ENCODE measurements at places on chromosomes 16 and 17. TPM values are rescaled to one million over a fixed set of nuclear protein-coding genes. Genes with fewer than 3 reads are reported as not detected.

DNA sequence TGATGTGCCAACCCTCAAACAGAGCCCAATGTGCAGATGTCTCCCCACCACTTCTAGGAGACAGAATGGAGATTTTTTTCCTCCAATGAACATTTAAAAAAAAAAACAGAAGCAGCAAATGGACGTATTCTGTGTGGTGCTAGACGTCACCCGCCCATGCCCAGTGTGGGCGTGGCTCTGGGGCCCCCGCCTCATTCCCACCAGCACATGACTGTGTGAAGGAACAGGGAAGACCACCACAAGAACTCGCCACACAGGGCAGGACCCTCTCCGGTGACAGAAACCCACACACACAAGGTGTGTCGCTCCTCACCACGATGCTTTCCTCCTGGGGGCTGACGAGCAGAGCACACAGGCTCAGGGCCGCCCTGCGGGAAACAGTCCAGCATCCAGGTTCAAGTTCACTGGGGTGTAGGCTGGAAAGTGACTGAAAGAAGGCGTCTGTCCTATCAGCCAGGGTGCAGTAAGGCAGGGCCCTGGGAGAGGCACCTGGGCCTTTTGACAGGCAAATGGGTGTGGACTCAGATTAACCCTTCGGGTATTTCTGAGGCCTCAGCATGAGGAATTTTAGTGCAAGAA lies 53.5 kb downstream of the KLHDC4 start:
- no peak for DNase-seq

DNA sequence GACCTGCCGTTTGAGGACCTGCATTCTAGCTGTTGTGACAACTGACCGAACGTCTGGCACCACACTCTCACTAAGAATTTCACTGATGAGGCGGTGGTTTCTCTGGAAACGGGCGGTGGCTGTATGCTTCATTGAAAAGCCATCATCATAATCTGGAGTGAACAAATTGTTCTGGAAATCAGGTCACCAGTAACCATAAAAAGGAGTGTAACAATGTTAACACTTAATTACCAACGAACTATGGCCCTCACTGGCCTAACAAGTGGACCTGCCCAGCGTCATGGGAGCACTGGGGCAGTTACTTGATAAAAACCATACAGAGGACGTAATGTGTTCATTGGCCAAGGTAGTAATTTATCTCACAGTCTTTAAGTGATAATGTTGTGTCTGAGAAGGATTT lies 15.4 kb downstream of the SMARCE1 start:
- no peak for DNase-seq

MRTFB gene
- total RNA-seq, result 24.3 TPM

- no peak for DNase-seq
These were observed 13.9 kb downstream of the CLUH start for GRCh38 chr17:2697611-2698162.

DNA sequence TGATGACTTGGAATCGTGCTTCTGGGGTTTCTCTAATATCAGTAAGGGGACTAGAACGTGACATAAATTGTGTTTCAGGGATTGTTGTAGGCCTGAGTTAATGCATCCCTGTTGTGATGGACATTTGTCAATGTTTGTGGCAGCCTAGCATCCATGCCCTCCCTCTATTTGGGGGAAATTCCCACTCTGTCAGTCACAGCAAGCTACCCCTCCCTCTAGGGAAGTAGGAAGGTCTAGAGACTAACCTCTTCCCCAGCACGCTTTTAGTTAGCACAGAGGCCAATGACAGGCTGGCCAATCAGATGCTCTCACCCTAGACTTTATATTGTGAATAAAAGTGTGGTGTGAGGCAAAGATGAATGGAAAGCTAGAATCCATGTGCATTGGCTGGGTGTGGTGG lies 32.4 kb upstream of the NF1 start:
- no peak for DNase-seq

- peak; percentile 46 for DNase-seq
These were observed 67.3 kb downstream of the ZNF423 start for GRCh38 chr16:49788572-49788971.

GRCh38 chr17:1616101-1616500 lies 12.5 kb downstream of the SLC43A2 start:
- DNase-seq, result no peak

- DNase-seq, result no peak
These were observed 106.4 kb upstream of the CES5A start for GRCh38 chr16:55981557-55981956.
